Prostate gland (tissue), 2 donors: ENCODE measurements at places on chromosomes 16 and 17.

GRCh38 chr16:60739737-60740683 lies 1296.2 kb downstream of the CDH8 start:
- no peak for DNase-seq

DNA sequence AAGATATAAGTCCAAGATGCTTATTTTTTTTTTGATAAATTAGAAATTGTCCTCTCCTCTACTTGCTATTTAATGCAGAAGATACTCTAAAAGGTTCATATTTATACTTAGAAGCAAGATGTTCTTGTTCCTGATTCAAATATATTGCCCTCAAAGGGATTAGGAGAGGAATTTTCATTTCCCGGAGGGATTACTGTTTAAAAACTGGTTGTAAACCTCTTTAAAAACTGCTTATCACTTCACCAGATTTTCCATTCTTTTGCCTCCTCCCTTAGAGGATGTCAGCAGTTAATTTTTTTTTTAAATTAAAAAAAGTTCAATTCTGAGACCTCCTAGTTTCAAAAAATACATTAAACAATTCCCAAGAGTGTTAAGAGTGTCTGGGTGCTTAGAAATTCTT lies 2.8 kb downstream of the TENT4B start:
- no peak for DNase-seq

GRCh38 chr16:11977376-11978041 lies 975 bp downstream of the SNX29 start:
- no peak for DNase-seq

GRCh38 chr16:67245186-67245585 lies 2.1 kb downstream of the FHOD1 start:
- no peak for DNase-seq

- DNase-seq, result no peak
Observed at GRCh38 chr17:66663041-66663606, 171.8 kb upstream of the CACNG5 start.

- no peak for DNase-seq
Observed at GRCh38 chr16:77290451-77291115, 91.4 kb downstream of the SYCE1L start.

DNA sequence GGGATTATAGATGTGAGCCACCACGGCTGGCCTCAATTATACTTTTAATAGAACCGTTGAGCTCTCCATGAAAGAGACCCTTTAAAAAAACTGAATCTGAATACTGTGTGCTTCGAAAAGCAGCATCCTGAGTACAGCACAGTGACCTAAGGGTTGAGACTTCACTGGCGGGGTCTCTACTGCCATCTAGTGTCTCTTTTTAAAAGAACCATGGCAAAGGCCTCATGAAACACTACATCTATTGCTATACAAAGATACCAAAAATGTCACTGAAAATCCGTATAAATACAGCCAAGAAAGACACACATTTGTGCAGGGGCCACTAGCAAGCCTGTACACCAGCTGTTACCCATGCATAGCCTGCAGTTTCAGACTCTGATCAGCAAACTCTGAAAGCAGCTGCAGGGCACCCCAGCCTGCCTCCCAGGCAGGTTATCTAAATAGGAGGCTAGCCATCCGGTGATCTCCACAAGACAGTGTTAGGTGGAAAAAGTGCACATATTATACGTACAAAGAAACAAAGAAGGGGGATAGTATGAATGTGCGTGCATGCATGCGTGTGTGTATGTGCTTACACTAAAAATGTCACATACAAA lies 35.3 kb downstream of the NPLOC4 start:
- peak; percentile 52 for DNase-seq

DNA sequence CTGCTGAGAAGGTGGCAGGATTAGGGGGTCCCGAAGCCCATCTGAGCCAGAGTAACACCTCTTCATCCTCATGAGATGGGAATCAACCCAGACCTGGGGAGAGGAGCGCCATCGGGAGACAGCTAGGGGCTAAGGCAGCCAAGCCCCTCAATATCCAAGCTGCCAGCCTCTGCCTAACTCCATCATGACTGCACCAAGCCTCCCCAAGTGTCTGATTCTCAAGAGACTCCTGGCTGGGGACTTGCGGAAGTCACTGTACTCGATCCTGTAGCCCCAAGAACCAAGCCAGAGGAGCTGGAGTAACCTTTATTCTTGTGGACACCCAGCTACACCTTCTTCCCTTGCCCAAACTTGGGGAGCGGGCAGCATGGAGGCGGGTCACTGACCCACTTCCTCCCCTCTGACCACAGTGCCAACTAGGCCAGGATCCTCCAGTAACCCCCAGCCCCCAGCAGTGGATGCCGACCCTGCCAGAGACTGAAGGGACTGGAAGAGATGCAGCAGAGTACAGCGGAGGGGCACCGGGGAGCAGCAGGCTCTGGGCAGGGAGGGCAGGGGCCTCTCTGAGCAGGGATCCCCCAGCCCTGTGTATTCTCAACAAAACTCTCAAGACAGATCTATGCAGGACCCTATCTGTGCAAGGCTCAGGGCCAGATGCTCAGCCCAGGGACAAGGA lies 13.3 kb downstream of the HDAC5 start:
- no peak for DNase-seq
